Trophoblast cell (in vitro differentiated cells and primary cell): ENCODE measurements at places on chromosomes 1 and 21.

DNA sequence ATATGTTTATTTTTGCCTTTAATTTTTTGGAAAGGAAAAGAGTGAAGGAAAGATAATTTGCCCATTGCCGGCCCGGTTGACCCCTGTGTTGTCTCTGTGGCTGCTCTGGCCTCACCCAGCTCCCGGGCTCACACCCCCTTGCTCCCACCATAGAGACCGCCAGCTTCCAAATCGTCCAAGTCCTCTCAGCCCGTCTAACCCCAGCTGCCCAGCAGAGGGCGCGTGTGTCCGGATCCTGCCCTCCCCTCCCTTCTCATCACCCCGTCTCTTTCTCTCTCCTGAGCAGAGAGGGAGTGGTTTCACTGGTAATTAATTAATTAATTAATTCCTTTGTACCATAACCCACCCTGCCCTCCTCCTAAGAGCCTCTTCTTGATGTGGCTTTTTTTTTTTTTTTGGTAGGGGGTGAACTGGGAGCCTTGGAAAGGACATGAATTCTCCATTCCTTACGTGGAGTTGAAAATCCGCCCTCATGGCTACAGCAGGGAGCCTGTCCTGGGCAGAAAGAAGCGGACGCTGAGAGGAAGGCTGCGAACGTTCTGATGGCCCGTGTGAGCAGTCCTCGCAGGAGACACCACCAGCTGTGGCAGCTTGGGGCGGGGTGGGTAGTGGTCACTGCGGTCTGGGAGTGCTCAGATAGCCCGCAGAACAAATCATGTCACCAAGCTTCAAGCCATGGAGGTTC lies 45.9 kb downstream of the KIAA0040 start:
- DNase-seq: peak; percentile 77

DNA sequence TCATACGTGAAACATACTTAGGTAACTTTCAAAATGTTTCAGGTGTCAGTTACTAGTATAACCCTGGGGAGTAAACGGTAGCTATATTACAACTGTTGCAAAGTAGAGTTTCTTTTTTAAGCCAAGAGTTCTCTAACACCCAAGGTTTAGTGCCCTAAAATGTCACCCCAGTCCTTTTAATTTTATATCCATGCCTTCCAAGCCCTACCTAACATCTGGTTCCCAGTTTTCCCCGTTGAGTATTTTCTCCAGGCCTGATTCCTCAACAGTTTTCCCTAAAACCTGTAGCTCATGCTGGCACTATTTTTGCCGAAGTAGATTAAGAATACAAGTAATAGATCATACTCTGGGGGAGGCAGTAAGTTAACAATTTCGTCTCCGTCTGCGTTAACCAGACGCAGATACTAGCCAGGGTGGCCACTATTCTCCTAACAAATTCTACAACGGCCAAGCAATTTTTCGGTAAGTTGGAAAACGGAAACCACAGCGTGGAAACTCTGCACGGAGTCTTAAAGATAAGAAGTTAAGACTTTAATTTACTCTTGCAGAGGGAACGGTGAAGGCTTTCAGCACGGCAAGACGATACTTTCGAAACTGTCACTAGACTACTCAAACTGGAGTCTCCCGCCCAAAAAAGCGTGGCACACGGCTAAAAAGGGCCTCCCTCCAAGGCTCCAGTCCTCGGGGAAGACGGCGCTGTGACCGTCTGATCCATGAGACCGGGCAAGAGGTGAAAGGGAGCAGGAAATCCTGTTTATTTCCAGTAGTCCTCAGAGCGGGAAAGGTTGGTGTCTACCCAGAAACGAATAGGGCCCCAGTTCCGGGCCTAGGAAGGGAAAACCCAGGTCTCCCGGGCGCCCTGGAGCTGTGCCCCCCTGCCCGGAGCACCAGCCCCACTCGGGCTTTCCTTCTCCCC lies 945 bp downstream of the SRSF4 start:
- DNase-seq: no peak

DNA sequence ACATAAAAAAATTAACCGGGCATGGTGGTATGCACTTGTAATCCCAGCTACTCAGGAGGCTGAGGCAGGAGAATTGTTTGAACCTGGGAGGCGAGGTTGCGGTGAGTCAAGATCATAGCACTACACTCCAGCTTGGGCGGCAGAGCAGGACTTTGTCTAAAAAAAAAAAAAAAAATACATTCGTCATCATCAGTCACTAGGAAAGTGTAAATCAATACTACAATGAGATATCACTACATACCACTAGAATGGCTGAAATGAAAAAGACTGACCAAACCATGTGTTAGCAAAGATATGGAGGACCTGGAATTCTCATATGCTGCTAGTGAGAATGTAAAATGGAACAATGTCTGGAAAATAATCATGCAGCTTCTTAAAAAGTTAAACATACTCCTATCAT lies 9.3 kb downstream of the SPATA45 start:
- DNase-seq: no peak

- DNase-seq: no peak
Measured at GRCh38 chr1:163820766-163821165, 499.0 kb downstream of the NUF2 start.

DNA sequence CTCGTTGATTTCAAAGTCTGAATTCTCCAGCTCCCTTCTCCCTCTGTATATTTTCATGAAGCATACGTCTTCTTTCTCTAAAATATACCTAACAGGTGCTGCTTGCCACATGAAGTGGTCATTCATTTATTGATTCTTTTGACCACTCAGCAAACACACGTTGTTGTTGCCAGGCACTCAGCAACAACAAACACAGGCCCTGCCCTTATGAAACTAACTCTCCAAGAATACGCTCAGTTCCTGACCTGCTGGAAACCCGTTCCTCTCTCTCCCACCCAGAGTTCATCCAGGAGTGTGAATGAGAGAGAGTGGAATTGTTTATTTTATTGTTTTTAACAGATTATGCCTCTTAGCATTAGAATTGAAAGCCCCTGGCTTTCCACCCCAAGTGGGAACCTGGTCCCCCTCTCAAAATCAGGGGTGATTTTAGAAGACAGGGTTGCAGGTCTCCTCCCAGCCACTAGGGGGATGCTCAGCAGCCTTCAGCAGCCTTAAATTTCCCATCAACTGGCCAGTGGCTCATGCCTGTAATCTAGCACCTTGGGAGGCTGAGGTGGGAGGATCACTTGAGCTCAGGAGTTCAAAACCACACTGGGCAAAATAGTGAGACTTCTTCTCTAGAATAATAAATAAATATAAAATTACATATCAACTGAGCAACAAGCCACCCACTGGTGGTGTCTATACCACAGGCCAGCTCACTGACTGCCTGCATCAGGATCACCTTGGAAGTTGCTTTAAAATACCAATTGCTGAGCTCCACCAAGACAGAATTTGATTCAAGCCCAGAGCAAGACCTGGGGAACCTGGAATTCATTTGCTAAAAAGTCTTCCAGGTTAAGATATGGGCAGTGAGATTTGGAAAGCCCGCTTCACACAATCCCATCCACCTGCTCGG lies 181.0 kb upstream of the KLHDC7A start:
- no peak for DNase-seq

- DNase-seq: peak; percentile 87
Measured at GRCh38 chr1:7326366-7326765, 444.7 kb upstream of the VAMP3 start.
